Activated T-helper 1 cell treated with anti-CD3 and anti-CD28 coated beads, Interleukin-2, amount 50 U/mL, for 16 hours (primary cell): ENCODE measurements at places on chromosomes 2 and 18.

DNA sequence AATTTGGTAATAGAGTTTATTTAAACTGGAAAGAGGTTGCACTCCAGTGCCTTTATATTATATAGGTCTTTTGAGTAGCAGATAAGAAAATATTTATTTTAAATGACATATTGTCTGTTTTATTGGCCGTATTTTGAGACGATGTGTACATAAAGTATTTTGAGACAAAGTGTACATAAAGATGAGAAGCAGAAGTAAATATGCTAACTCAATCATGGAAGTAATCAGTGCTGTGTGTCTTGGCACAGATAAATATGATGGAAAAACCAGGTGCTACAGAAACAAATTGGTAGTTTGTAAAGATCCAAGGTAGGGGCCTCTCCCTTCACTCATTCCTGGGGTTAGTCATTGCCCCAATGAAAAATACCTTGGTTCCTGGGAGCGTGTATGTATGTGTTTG is 382.9 kb downstream of the DSEL start:
- no peak for DNase-seq

DNA sequence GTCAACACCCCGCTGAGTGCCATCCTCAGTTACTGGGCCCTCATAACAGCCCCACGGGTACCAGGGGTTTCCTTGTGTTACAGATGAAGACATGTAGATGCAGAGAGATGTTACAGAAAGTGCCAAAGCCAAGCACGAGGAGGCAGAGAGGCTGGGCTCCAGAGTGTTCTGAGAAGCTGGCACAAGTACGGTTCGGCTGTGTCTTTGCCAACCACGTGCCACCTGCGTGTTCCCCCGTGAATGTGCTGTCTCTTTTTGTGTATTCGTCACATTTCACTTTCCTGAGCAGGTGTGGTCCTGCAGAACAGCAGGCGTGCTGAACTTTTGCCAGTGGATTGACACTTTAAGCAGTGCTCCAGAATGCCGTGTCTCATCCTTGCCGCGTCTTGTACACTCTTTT is 124.6 kb downstream of the NCK2 start:
- no peak for DNase-seq

- DNase-seq: no peak
Observed at GRCh38 chr18:54630963-54631362, 39.9 kb downstream of the DYNAP start.

DNA sequence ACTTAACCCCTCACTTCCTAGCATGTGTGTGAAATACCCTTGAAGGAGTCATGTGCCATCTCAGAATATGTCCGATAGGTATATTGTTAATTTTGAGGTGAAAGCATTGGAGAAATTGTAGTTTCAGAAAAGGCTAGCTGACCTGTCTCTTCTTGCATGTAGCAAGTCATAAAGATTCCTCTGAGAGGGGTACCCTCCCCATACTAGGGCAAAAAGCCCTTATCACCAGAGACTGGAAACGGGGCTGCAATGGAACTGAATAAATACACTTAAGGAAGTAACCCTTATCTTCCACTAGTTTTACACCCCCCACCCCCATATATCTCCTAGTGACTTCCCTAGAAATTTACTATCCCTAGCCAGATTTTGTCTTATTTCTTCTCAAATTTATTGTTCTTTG is 1.8 kb upstream of the SF3B6 start:
- DNase-seq: no peak

GRCh38 chr2:208306291-208306690 is 40.2 kb downstream of the PIKFYVE start:
- DNase-seq: no peak

GRCh38 chr2:136019306-136019705 is 33.9 kb upstream of the DARS1 start:
- DNase-seq: no peak

- DNase-seq: no peak
Observed at GRCh38 chr18:6058941-6059340, 163.6 kb upstream of the TMEM200C start.

DNA sequence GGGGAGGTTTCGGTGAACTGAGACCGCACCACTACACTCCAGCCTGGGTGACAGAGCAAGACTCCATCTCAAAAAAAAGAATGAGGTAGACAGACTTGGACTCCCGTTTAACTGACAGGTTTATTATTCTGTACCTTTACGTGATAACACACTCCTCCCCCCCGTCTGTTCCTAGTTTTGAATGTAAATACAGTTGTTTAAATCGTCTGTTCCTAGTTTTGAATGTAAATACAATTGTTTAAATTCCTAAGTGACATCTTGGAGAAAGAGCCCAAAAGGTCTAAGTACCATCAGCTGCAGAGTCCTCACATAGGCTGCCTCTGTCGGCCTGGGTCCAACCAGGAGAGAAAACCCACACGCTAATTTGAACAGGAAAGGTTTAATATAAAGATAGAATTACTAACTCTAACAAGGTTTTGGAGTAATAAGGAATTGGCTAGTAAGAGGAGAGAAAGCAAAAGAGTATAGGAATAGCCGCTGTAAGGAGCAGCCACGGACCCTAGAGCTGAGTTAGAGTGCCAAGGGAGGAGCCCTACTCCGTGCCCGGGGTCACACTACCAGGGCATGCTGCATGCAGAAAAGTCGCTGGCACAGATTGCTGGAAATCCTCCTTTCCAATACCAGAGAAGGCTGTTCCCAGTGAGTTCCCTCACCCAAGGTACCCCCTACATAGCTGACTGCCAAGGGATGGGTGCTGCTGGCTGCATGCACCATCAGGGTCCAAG is 83.5 kb upstream of the RANBP2 start:
- DNase-seq: no peak

- DNase-seq: no peak
Observed at GRCh38 chr2:211423018-211423417, 866.6 kb downstream of the CPS1 start.

DNA sequence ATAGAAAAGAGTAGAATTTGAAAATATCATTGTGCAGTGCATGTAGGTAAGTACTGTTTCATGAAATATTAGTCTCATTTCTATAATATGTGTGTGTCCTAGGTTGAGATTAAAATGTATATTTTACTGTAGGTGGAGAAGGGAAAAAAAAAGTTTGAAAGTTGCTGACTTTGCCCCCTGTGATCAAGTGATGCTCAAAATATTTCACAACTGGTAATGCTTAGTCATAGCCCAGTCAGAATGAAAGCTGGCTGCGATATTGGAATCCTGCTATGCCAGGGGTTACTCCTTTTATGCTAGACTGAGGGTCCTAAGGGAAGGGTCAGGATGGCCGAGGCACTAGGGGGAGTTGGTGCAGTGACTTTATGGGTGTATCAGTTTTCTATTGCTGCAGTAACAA is 19.5 kb upstream of the CFAP36 start:
- no peak for DNase-seq

GRCh38 chr2:34307636-34308035 is 708.5 kb upstream of the FAM98A start:
- DNase-seq: no peak

DNA sequence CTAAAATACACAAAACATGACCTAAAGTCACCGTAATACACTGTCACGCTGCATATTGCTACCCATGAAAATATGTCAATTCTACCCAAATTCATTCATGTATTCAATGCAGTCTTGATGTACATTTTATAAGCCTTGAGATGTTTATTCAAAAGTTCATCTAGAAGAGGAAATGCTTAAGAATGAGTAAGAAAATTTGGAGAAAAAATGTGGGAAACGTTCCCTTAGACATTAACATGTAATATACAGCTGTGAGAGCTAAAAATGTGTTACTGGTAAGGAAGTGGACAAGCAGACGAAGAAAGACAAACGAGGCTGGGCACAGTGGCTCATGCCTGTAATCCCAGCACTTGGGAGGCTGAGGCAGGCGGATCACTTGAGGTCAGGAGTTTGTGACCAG is 37.3 kb downstream of the THAP4 start:
- no peak for DNase-seq
